ENCODE measurements at places on chromosomes 1 and 21.
A peak's percentile ranks its signal among the peaks of the same experiment; 100 is the strongest.

GRCh38 chr21:45103971-45104520 lies 29.7 kb downstream of the ADARB1 start:
- no peak for DNase-seq

DNA sequence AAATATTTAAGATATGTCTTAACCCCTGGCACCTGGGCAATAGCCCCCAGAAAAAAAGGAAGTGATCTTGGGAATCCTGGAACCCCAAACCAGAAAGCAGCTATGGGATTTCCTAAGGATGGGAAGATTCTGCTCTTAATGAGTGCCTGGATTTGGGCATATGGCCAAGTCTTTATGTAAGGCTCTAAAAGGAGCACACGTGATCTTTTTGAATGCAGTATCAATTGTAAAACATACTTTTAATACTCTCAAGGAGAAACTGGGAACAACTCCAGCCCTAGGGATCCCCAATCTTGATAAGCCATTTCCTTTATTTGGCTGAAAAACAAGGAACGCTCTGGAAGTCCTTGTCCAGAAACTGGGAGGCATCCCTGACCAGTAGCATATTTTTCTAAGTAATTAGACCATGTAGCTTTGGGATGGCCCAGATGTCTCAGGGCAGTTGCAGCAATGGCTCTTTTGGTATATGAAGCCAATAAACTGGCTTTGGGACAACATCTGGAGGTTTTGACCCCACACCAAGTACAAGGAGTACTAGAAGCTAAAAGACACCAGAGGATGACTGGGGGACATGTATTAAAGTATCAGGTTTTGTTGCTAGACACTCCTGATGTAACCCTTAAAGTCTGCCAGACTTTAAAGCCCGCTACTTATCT lies 80.9 kb upstream of the KIAA0040 start:
- no peak for DNase-seq

GRCh38 chr1:189117072-189117770 lies 1360.4 kb downstream of the BRINP3 start:
- DNase-seq: no peak

GRCh38 chr1:84598418-84598817 lies 24.2 kb upstream of the CTBS start:
- DNase-seq: peak; percentile 56

- no peak for DNase-seq
These were observed 6.5 kb upstream of the PDXK start for GRCh38 chr21:43712268-43712942.

DNA sequence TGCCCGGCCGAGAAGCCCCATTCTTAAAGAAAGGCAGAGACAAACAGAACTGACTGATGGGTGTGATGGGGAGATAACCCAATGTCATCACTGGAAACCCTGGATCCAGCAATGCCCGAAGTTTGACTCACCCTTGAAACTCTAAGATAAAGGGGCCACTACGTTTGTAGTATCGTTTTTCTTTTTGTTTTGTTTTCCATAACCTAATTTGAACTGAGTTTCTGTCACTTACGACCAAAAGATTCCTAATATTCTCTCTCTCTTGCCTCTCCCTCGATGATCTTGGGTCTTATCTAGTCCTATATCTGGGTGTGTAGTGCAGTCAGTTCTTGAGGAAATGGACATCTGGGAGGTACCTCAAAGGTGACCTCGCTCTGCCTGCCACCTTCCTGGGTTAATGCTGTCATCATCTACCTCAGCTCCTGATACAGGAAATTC lies 57.8 kb upstream of the ID3 start:
- DNase-seq: no peak

GRCh38 chr1:225863167-225863566 lies 19.0 kb downstream of the TMEM63A start:
- no peak for DNase-seq

DNA sequence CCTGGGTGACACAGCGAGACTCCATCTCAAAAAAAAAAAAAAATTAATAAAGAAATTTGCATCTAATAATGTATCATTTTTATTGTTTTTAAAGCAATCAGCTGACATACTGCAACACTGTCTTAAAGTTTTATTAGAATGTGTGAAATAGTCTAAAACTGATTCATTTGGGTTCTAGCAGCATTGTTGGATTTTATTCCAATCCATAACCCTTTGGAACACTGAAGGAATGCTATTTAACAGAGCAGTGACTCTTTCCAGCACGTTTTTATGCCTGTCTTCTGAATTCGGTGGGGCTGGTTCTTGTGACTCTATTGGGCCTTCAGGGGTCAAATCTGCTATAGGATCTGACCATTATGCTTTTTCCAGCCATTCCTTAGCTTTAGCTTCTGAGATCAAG lies 18.2 kb upstream of the FMO4 start:
- no peak for DNase-seq

- DNase-seq: peak; percentile 61
These were observed 114.2 kb downstream of the ADGRL4 start for GRCh38 chr1:78892260-78892840.

- DNase-seq: peak; percentile 89
These were observed at the start of gene MR1 for GRCh38 chr1:181033799-181034451. Gene MR1, plus strand, starts transcription at chr1:181033983. Its CDS starts 25 bp downstream, at chr1:181034008.

- no peak for DNase-seq
These were observed 733.4 kb upstream of the B3GALT2 start for GRCh38 chr1:193919827-193920226.

Data from fibroblast of gingiva (primary cell).